Esophagus muscularis mucosa (tissue), 4 donors: ENCODE measurements at places on chromosomes 12 and 14.

DNA sequence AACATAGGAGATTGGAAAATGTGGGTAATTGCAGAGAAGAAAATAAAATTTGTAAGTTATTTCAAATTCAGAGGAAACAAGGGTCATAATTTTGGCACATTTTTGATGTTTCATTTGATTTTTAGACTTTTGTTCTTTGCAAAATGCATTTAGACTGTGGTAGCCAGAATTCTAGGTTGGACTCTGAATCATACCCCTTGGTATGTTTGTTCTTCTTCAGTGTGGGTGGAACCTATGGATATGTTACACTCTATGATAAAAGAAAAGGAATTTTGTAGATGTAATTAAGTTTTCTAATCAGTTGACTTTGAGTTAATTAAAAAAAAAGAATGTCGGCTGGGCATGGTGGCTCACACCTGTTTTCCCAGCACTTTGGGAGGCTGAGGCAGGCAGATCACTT is 827.0 kb downstream of the AACS start:
- no peaks in the 10 kb centered on the region for H3K36me3 ChIP-seq
- no peak overlapping the region for H3K27ac ChIP-seq
- H3K4me1 ChIP-seq, result peaks cover 3% of the 10 kb centered on the region
- H3K27me3 ChIP-seq, result no peaks in the 10 kb centered on the region
- no peak for DNase-seq

DNA sequence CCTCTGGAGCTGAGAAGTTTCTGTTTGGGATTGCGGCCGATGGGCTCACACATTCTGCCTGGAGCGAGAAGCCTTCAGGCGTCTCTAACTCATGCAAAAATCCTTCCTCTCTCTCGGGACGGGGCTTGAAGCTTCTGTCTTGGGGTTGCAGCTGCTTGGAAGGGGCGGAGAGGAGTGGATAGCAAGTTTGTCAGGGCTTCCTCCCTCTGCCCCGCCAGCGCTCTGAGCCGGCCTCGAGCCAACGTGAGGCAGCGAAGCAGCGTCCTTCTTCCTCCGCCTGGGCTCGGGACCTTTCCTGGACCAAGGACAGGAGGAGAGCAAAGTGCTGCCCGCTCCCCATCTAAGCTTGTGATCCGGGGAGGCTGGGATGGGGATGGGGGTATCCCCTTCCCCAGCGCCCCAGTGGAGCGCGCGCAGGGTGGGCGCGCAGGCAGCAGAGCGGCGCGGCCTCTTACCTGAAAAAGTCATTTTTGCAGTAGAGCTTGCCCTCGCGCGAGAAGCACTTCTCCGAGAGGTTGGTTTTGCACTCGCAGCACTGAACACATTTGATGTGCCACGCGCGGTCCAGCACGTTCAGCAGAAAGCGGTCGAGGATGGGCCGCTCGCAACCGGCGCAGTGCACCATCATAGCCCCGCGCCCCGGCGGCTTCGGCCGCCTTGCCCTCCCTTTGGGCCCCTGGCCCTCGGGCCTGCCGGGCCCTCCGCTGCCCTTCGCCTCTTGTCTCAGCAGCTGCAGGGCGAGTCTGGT is 626 bp downstream of the LHX5 start:
- H3K4me3 ChIP-seq, result no peak overlapping the region
- H3K27me3 ChIP-seq, result peaks cover 80% of the 10 kb centered on the region
- no peak for DNase-seq
- no peak overlapping the region for H3K27ac ChIP-seq
- H3K4me1 ChIP-seq, result peaks cover 27% of the 10 kb centered on the region

GRCh38 chr12:120925740-120926563 is 21.8 kb upstream of the SPPL3 start:
- H3K27ac ChIP-seq, result no peak overlapping the region
- no peaks in the 10 kb centered on the region for H3K4me1 ChIP-seq
- H3K27me3 ChIP-seq, result no peaks in the 10 kb centered on the region
- DNase-seq, result no peak
- H3K4me3 ChIP-seq, result no peak overlapping the region

- peak overlapping the region; percentile 82 for H3K4me3 ChIP-seq
- no peak for DNase-seq
- peaks cover 38% of the 10 kb centered on the region for H3K4me1 ChIP-seq
- H3K27me3 ChIP-seq, result no peaks in the 10 kb centered on the region
- H3K27ac ChIP-seq, result peak overlapping the region; percentile 94
Measured at GRCh38 chr14:59482541-59483331, 1.5 kb downstream of the L3HYPDH start.

DNA sequence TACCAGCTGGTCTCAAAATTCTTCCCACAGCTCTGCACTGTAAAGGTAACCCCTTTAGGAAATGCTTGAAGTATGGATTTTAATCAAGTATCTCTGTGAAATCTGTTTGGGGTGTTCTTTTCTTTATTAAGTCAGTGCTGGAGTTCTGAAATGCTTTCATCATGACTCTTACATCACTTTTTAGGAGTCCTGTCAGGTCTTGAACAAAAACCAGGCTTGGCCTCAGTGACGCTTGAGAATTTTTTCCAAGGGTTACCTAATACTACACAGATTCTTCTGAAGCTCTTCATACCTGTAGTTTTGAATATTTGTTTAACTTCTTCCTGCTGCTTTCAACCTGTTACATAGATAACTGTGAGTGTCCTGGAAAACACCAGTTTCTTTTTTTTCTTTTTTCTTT is 47.0 kb upstream of the KCNH3 start:
- no peak overlapping the region for H3K27ac ChIP-seq
- peaks cover 52% of the 10 kb centered on the region for H3K36me3 ChIP-seq
- H3K27me3 ChIP-seq, result no peaks in the 10 kb centered on the region
- no peak for DNase-seq
- no peaks in the 10 kb centered on the region for H3K4me1 ChIP-seq

DNA sequence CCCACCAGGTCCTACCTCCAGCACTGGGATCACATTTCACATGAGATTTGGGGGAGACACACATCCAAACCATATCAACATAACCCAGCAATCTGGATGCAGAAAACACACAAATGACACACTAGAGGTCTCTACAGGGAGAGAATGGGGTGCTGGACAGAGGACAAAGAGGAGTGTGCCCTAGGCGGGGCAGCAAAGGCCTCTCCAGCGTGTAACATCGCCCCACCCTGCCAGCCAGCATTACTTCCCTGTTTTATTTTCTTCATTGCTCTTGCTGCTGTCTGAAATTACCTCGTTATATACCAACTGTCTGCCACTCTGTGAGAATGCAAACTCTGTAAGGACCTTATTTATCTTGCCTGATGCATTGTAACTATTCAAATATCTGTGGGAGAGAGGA is 61.1 kb downstream of the RIMBP2 start:
- no peak overlapping the region for H3K4me3 ChIP-seq
- no peaks in the 10 kb centered on the region for H3K27me3 ChIP-seq
- DNase-seq, result no peak
- no peak overlapping the region for H3K27ac ChIP-seq
